ENCODE measurements at places on chromosomes 4 and X.
A peak's percentile ranks its signal among the peaks of the same experiment; 100 is the strongest.

GRCh38 chr4:122045533-122045932 lies 93.7 kb upstream of the TRPC3 start:
- DNase-seq = peak; percentile 93

GRCh38 chr4:14115106-14115505 lies 487.6 kb upstream of the BOD1L1 start:
- DNase-seq = no peak

DNA sequence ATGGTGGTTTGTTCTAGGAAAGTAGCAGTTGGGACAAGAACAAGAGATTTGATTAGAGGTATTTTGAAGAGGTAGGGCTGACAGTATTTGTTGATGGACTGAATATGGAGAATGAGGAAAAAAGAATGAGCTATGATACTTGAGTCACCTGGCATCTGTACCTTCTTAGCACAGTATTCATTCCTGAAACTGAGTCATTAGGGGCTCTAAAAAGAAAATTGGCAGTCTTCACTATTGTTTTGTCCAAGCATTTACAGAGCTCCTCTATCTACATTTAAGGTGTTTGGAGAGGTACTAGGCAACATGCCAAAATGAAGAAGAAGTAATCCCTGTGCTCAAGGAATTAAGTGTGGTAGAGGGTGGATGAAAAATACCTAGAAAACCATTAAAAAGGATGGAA lies 165.8 kb downstream of the SHROOM4 start:
- no peak for DNase-seq

- no peak for DNase-seq
These were observed 279.8 kb downstream of the DHRSX start for GRCh38 chrX:2220829-2221567.

GRCh38 chr4:70634482-70634881 lies 5.9 kb downstream of the ENAM start:
- no peak for DNase-seq

GRCh38 chr4:142064181-142064580 lies 427.8 kb downstream of the IL15 start:
- DNase-seq = no peak

DNA sequence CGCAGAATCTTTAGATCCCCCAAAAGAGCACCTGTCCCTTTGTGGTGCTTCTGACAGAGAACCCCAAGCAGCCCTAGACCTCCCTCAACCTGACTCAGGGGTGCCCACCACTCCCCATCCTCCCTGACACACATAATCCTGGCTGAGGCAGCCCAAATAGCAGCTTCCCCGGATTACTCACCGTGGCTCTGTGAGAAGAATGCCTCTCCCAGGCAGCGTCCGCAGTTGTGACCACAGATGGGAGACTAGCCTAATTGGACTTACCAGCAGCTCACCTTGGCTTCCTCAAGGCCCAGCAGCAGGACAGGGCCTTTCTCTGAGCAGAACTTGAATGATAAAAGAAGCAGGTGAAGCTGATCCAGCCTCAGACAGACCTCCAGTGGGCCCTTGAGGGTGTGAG lies 10.3 kb upstream of the ODAPH start:
- DNase-seq = peak; percentile 65

- DNase-seq = no peak
These were observed 416.3 kb upstream of the SLIT2 start for GRCh38 chr4:19835429-19835828.

DNA sequence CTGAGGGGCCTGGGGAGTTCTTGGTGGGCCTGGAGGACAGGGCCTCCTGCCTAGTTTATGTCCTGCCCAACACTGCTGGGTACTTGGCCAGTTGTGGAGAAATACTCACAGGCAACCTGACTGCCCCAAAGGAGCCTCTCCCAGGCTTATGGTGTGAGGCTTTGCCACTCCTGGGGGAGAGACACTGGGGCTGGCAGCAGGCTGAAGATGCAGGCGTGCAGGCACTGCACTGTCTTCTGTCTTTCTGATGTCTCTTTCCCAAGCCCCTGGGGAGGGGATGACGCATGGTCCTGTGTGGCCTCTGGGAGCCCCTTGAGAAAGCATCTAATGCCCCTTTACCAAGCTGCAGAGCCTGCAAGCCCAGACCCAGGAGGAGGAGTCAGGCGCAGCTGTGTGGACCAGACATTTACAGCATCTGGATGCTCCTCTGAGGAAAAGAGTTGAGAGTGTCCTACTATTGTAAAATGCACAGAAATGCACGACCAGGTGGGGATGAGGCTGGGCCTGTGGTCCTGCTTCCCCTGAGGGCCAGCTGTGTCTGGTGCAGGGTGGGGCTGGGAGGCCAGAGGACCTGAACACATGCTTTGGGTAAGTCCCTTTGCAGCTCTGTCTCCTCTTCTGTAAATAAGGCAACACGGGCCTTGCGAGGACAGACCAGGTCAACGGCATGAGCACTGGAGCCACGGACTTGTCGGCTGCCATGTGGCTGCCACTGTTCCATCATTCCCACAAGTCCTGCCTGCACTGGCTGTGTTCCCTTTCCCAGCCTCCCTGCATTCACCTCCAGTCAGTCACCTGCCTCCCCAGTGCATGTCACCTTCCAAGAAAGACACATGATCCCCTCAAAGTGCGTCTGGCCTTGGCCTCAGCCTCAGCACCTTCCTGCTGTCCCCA lies 8.4 kb downstream of the TMEM271 start:
- no peak for DNase-seq

DNA sequence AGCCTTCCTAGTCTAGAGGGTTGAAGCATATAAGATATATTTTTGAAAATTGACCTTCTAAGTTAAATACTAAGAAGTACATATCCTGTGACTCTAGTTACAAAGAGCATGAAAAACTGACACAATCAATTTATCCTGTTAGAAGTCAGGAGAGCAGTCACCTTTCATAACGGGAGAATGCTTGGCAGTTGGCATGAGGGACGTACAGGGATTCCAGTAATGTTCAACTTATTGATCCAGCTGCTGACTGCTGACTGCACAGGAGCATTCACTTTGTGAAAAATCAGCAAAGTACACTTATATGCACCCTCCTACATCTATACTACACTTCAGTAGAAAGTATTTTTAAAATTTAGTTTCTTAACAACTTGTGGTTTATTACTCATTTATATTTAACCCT lies 4.2 kb downstream of the ADAMTS3 start:
- DNase-seq = no peak

GRCh38 chr4:138734746-138735145 lies 280.8 kb upstream of the NOCT start:
- DNase-seq = peak; percentile 51

DNA sequence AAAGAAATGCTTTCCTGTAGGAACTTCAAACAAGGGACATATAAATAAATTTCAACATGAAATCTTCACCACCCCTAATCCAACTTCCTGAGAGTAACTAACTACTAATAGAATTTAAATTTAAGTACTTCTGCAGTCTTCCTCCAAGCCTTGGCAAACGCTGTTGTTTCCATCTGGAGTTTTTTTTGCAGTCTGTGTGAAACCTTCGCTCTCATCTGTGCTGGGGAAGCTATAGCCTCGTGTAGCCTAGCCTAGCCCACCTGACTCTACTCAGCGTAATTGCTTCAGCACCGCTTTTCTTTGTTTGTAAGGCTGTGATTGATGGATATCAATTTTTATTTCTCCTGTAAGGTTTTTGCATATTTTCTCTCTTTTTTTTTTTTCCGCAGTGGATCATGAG lies 30.9 kb downstream of the STOX2 start:
- no peak for DNase-seq

DNA sequence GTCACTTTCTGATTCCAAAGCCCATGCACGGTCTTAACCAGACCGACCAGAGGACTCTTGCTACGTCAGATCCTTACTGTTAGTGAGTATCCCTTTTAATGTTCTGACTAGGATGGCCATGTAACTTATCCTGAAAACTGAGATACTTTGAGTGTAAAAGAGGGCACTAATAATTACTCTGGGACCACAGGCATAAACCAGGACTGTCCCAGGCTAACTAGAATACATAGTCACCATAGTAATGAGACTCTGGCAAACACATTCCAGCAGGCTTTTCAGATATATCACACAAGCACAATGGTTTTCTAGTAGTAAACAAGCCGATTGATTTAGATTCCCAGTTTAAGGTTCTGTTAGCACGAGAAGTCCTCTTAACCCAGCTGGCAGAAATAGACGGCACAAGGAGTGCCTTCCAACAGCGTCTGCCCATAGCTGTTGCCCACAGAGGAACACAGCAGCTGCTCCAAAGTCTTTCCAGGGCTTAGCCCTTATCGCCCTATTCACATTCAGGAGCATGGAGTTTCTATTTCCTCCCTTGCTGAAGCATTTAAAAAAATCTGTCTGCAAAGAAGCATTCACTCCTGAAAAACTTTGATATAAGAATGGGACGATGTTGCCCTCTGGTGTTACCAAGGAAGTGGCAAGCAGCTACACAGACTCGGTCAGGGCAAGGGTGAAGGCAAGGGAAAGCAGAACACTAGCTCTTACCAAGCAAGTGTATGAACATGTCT lies 92.4 kb downstream of the CXCL13 start:
- peak; percentile 85 for DNase-seq

GRCh38 chrX:27555514-27555913 lies 34.6 kb upstream of the DCAF8L2 start:
- DNase-seq = peak; percentile 16

- no peak for DNase-seq
These were observed 67.3 kb downstream of the PDLIM5 start for GRCh38 chr4:94519019-94519418.

- peak; percentile 33 for DNase-seq
These were observed 12.3 kb upstream of the GNPDA2 start for GRCh38 chr4:44738615-44739014.

DNA sequence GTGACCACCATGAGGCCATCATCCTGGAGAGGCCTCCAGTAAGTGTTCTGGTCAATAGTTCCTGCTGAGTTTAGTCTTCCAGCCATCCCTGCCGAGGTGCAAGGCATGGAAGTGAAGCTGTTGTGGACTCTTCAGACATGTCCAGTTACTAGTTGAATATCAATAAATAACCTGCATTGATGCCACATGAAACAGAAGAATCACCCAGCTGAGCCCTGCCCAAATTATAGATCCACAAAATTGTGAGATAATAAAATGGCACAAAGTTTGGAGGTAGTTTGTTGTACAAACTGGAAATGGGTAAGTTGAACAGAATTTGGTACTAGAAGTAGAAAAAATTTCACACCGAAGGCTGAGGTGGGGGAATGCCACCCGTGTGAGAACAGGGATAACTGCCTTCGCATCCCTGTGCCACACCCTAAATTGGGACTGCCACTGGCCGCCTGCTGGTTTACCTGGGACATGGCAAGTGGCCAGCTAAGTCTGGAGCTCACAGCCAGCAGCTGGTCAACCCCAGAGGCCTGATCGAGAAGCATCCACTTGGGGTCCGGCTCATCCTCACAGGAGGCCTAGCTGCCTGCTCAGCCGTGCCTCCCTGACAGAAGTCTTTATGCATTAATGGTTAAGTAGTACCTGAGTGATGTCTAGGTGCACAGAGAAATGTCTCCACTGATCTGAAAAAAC lies 184.5 kb downstream of the SPRY1 start:
- no peak for DNase-seq

GRCh38 chr4:6175426-6175825 lies 24.9 kb downstream of the JAKMIP1 start:
- no peak for DNase-seq

All from astrocyte of the spinal cord (primary cell).